ENCODE measurements at places on chromosomes 1 and 21.

GRCh38 chr1:177566495-177566894 lies 395.7 kb downstream of the BRINP2 start:
- no peak for DNase-seq

GRCh38 chr1:153556348-153556747 lies 7.3 kb upstream of the S100A3 start:
- DNase-seq, result no peak

GRCh38 chr1:168285971-168286927 lies 5.6 kb downstream of the TBX19 start:
- no peak for DNase-seq

GRCh38 chr1:65564493-65564892 lies 144.0 kb downstream of the LEPR start:
- no peak for DNase-seq

Measured in ascending aorta (tissue), 2 donors.